Thoracic aorta endothelial cell (primary cell): ENCODE measurements at places on chromosomes 3 and 15. TPM values are rescaled to one million over a fixed set of nuclear protein-coding genes. Genes with fewer than 3 reads are reported as not detected.

FEM1B gene
- 50.8 and 53.9 TPM in 2 replicates for total RNA-seq

RARRES1 gene
- 0.57 and 0.66 TPM in 2 replicates for total RNA-seq

IQCH gene
- total RNA-seq = 2.4 and 2.9 TPM in 2 replicates

ZMYND10 gene
- 0.07 and 0.13 TPM in 2 replicates for total RNA-seq

DAZL gene
- not detected in 2 replicates for total RNA-seq

ZNF774 gene
- 1.5 and 5.3 TPM in 2 replicates for total RNA-seq

CPNE4 gene
- not detected in 2 replicates for total RNA-seq

PLA1A gene
- total RNA-seq = 0.13 and 0.22 TPM in 2 replicates

GPR156 gene
- 0.27 and 0.36 TPM in 2 replicates for total RNA-seq

C2CD4B gene
- 8.2 and 21.7 TPM in 2 replicates for total RNA-seq

PIERCE2 gene
- total RNA-seq = 1.2 and 1.6 TPM in 2 replicates

STARD9 gene
- 13.2 and 15.2 TPM in 2 replicates for total RNA-seq

LRRIQ4 gene
- under 0.01 and 0.07 TPM in 2 replicates for total RNA-seq

ZNF80 gene
- total RNA-seq = not detected in 2 replicates

TRH gene
- total RNA-seq = not detected in 2 replicates

POPDC2 gene
- total RNA-seq = 0.43 TPM in 1 of 2 replicates, not detected in the other

LRRK1 gene
- total RNA-seq = 10.0 and 16.2 TPM in 2 replicates

PAQR9 gene
- not detected in 2 replicates for total RNA-seq

RNU5B-1 gene
- not detected in 2 replicates for total RNA-seq

FANCD2 gene
- total RNA-seq = 38.4 and 52.9 TPM in 2 replicates

GOLGA8J gene
- not detected in 2 replicates for total RNA-seq

GABRR3 gene
- total RNA-seq = not detected in 2 replicates
